ENCODE measurements at places on chromosomes 6 and 20.
A peak's percentile ranks its signal among the peaks of the same experiment; 100 is the strongest.

DNA sequence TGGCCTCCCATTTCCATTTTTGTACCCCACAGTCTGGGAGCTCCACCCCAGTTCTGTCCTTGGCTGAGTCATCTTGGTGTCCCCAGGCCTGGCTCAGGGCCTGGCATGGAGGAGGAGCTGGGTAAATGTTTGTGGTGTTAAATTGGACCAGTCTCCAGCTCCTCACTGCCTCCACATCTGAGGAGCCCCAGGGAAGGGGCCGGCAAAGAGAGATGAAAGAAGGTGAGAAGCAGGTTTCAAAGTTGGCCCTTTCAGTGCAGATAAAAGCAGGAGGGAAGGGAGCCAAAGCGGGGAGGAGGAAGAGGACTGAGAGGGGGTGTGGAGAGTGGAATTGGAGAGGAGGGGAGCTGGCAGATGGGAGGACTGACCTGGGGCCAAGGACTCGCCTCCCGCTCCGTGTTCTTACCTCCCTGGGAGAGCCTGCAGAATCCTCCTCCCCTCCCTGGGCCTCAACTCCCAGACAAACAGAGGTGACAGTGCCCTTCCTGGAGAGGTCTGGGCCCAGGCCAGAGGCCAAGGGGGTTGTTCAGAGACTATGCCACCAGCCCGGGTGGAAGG is 89.0 kb downstream of the CD40 start:
- DNase-seq, result no peak

GRCh38 chr6:10794239-10794638 is 44.1 kb downstream of the MAK start:
- no peak for DNase-seq

GRCh38 chr6:168541307-168541706 is 100.3 kb downstream of the SMOC2 start:
- no peak for DNase-seq

GRCh38 chr6:97040355-97040860 is 115.9 kb downstream of the KLHL32 start:
- DNase-seq, result no peak

DNA sequence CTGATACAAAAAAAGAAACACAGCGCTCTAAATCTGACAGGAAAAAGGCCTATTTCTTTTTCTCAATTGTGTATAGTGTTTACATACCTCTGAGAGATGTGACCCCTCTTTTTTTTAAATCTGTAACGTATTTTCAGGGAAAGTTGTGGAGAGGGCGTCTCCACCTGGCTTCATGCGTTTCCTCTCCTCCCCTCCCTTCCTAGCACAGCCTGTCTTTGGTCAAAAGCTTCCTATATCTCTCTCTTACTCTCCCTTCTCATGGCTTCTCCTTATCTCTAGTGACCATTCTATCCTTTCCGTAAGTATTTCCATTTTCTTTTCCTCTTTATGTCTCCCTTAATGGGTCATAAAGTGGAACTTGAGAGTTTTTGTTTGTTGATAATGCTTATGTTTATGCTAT is 458.9 kb downstream of the HACE1 start:
- no peak for DNase-seq

DNA sequence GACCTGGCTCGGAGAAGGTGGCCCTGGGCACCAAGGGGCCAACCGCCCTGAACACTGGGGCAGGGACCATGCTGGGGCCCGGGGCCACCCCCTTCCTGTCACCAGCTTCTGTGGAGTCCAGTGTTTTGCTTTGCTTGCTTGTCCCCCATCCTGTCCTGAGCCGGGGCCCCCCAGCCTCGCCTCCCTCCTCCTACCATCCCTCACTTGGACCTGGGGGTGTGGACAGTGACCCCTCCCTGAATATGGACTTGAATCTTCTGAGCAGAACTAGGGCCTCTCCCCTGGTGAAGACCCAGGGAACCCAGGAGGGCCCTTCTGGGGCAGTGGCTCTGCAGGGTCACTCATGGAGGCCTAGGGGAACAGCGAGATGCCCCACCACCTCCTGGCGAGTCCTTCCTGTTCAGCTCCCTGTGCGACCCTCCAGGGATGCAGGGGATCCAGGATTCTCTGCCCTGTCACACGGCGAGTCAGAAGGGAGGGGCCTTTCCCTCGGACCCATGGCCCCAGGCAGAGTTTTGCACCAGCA is 41.6 kb downstream of the VSTM2L start:
- no peak for DNase-seq

- no peak for DNase-seq
Measured at GRCh38 chr20:62523473-62524203, 47.8 kb upstream of the GATA5 start.

- DNase-seq, result peak; percentile 48
Measured at GRCh38 chr6:117483004-117483644, 650 bp downstream of the DCBLD1 start.

DNA sequence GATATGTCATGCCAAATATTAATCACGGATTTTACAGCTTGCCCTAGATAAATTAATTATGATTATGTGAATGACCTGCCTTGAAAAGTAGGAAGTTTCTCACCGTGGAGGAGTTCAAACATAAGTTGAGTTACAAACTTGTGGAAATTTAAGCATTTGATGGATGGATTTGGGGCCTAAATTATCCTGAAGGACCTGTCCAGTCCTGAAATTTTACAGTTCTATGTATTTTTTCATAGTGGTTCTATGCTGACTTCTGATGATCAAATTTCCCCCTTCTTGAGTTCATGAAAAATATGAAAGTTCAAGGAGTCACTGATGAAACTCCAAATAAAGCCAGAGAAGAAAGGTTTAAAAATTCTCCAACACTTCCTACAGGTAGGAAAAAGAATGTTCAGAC is 178.6 kb downstream of the SLC35F1 start:
- DNase-seq, result no peak

DNA sequence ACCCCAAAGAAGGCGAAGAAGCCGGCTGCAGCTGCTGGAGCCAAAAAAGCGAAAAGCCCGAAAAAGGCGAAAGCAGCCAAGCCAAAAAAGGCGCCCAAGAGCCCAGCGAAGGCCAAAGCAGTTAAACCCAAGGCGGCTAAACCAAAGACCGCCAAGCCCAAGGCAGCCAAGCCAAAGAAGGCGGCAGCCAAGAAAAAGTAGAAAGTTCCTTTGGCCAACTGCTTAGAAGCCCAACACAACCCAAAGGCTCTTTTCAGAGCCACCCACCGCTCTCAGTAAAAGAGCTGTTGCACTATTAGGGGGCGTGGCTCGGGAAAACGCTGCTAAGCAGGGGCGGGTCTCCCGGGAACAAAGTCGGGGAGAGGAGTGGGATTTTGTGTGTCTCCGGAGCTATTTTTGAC is 69.6 kb downstream of the HFE start:
- DNase-seq, result peak; percentile 69
